Testis (tissue), 5 donors: ENCODE measurements at places on chromosomes 3 and 15. TPM values are rescaled to one million over a fixed set of nuclear protein-coding genes. Genes with fewer than 3 reads are reported as not detected.

GRCh38 chr3:53039376-53039752 lies 6.5 kb downstream of the SFMBT1 start:
- no peak for DNase-seq

GRCh38 chr15:61195116-61196002 lies 33.7 kb downstream of the RORA start:
- peak; percentile 21 for DNase-seq

- no peak for DNase-seq
Observed at GRCh38 chr15:36912311-36912712, 188.0 kb downstream of the MEIS2 start.

DNA sequence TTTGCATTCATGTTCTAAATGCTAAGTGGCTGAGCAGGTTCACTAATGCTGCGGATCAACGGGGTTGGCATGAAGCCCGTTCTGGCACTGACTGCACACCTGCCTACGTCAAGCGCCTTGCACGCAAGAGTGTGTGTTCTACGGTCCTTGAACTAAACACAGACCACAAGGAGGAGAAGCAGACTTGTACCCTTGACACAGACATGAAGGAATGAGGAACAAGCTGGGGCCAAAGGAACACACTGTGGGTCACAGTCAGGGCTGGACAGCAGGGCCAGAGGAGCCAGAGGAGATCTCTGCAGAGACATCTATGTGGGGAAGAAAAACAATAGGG lies 48.0 kb upstream of the LDHAL6B start:
- DNase-seq, result no peak

GRCh38 chr15:42148808-42149492 lies 7.5 kb downstream of the PLA2G4F start:
- no peak for DNase-seq

- DNase-seq, result no peak
Observed at GRCh38 chr15:40142428-40142827, 18.4 kb upstream of the BUB1B start.

GRCh38 chr3:181739628-181740027 lies 27.9 kb downstream of the SOX2 start:
- peak; percentile 70 for DNase-seq

DNA sequence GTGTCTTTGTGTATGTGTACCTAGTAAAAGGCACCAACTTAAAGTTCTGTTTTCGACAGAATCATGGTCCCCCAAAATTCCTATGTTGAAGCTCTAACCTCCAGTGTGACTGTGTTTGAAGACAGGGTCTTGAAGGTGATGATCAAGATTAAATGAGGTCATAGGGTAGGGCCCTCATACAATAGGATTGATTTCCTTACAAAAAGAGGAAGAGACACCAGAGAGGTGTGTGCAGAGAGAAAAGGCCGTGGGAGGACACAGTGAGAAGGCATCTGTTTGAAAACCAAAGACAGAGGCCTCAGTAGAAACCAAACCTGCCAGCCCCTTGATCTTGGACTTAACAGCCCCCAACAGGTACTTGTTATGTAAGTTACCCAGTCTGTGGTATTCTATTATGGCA lies 52.0 kb upstream of the CORO2B start:
- DNase-seq, result no peak

DNA sequence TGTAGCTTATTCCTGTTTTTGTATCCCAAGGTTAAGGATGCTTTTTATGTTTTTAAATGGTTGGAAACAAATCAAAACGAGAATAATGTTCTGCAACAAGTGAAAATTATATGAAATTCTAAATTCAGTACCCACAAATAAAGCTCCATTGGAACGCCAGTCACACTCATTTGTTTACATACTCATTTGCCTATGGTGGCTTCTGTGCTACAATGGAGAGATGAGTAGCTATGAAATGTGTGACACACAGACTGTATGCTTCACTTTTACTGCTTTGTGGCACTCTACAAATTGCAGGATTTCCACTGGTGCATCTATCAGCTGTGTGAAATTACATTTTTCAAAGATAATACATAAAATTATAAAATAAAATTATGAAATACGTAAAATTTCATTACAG lies 112.2 kb upstream of the TSPAN3 start:
- DNase-seq, result no peak

- DNase-seq, result no peak
Observed at GRCh38 chr3:39801216-39801615, 8.2 kb upstream of the MYRIP start.

- peak; percentile 48 for DNase-seq
Observed at GRCh38 chr3:148158210-148158609, 539.5 kb upstream of the AGTR1 start.

DNA sequence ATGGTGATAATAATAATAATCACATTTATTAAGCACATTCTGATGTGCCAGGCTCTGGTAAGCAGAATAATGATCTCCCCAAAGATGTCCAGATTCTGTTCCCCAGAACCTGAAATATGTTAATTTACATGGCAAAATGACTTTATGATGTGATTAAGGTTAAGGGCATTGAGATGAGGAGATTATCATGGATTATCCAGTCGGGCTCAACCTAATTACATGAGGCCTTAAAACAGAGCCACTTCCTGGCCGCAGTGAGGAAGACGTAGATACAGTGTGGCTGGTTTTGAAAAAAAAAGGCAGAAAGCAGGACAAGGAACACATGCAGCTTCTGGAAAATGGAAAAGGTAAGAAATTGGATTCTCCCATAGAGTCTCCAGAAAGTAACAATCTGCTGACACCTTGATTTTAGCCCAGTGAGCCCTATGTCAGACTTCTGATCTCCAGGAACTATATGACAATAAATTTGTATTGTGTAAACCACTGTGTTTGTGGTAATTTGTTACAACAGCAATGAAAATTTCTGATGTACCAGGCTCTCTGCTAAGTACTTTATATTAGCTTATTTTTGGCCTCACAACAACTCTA lies 126.7 kb downstream of the ALCAM start:
- DNase-seq, result no peak

- DNase-seq, result no peak
Observed at GRCh38 chr15:66866656-66867055, 164.6 kb downstream of the SMAD6 start.

DNA sequence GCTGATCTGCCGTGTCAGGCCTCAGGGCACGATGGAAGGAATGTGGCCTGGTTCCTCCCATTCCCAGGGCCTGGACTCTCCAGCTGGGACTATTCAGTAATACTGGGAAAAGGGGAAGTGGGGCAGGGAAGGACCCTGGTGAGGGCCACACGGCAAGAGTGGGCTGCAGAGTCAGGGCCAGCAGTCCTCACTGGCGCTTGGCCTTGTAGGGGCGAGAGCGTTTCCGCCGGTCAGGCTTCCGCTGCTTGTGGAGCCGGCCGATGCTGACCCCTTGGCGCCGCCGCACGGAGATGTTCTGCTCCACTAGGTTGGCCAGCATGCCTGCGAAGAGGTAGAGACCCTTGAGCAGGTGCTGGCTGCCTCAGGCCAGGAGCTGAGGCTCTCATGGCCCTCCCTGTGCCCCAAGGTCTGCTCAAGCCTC lies 42.8 kb downstream of the SEMA3G start:
- DNase-seq, result no peak

GRCh38 chr3:179765396-179765795 lies 112.6 kb downstream of the USP13 start:
- no peak for DNase-seq

- DNase-seq, result peak; percentile 46
Observed at GRCh38 chr3:126567696-126568438, 9.1 kb upstream of the C3orf22 start.

- no peak for DNase-seq
Observed at GRCh38 chr15:33852570-33852969, 115.7 kb upstream of the CHRM5 start.

Gene DPPA4
- 16.9 TPM for total RNA-seq

Gene CLDN18
- total RNA-seq, result 3.1 TPM

Gene GBE1
- total RNA-seq, result 19.4 TPM

Gene ARL14
- total RNA-seq, result not detected

Gene GRK7
- not detected for total RNA-seq
